ENCODE measurements at places on chromosomes 6 and 20.

DNA sequence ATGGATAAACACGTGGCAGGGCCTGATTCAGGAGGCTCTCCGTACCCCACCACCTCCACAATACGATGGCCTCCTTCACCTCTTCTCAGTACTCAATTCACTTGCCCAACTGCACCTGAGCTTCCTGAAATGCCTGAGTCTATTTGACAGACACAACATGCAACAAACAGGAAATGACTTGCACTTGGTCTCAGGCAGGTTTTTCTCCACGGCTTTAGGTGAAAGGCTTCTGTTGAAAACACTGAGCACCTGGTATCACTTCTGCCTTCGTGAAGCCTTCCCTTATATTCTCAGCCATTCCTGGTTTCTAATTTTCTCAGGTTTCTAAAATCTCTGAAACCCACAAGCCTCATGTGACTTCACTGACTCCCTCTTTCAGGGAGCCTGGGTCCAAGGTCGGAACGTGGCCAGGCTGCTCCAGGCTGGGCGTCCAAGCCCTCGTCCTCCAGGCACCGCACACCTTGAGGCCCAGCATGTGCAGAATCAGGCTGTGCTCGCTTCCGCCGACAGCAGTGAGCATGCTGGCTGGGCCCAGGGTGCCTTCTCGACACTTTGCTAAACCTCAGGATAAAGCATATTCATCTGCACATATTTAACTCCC lies 34.7 kb downstream of the TAF4 start:
- no peak for DNase-seq

- no peak for DNase-seq
Measured at GRCh38 chr6:151670116-151670515, 137.4 kb upstream of the ESR1 start.

- DNase-seq = no peak
Measured at GRCh38 chr20:10674684-10675449, 1.1 kb upstream of the JAG1 start.

DNA sequence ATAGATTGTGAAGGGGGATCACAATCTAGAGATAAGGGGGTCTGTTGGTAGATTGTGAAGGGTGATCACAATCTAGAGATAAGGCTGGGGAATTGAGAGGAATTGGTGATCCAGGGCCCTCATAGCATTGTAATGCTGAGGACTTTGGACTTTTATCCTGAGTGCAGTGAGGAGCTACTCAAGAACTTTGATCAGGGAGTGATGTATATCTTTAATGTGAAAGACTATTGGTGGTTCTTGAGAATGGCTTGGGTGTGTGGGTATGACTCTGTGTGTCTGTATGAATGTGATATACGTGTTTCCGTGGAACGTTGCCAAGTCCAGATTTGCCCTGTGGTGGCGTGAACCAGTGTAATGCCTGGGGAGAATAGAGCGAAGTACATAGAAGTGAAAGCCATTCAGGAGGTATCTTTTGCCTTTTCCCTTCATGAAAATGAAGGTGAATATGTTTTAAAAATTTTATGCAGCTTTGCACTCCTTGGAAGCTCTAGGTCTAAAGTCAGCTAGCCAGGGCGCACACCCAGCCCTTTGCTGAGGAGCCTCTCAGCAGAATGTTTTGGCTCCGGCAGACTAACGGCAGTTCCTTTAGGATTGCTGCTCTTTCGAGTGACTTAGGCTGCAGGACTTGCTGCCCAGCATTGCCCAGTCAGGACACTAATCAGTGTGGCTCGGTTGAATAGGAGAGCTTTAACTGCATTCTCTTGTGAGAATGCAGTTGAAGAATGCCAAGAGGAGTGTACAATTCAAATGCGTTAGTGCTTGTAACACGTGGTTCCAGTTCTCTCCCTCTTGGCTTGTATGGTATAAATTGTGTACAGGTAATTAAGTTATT lies 3.5 kb downstream of the ZFAND3 start:
- DNase-seq = no peak

GRCh38 chr6:72367439-72367838 lies 254.4 kb upstream of the KCNQ5 start:
- no peak for DNase-seq

- DNase-seq = no peak
Measured at GRCh38 chr6:143215363-143215762, 154.7 kb downstream of the AIG1 start.

- DNase-seq = no peak
Measured at GRCh38 chr6:116012471-116012949, 48.2 kb downstream of the FRK start.

DNA sequence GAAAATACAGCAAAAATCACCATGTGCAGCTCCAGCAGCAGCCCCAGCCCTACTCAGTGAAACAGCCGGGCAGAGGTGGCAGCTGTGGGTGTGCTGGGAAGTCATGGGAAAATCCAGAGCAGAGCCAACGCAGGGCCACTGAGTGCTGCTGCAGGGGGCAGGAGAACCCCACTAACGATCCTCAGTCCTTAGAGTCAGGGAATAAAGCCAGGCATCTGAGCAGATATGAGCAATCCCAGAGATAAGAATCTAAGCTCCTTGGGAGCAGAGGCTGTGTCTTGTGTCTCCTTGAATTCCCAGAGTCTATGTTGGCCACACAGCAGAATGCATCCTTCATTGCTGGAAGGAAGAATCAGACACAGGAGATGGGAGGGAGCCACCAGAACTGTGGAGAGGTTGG lies 493.1 kb upstream of the MAP3K7 start:
- no peak for DNase-seq
